ENCODE measurements at places on chromosomes 6 and 20.

DNA sequence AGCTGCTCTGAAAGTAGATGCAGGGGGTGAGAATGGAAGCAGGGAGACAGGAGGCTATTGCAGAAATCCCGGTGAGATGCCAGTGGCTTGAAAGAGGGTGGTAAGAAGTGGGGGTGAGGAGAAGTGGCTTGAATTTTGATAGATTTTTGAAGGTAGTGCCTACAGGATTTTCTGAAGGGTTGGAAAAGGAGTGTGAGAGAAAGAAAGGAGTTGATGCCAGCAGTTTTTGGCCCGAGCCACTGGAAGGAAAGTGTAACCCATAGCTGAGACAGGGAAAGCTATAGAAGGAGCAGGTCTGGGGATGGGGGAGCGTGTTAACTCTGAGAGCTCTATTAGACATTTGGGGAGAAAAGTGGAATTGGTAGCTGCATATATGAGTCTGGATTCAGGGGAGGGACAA is 9.7 kb downstream of the ARMC12 start:
- no peak for DNase-seq

GRCh38 chr6:82963191-82963925 is 102.3 kb downstream of the UBE3D start:
- no peak for DNase-seq

DNA sequence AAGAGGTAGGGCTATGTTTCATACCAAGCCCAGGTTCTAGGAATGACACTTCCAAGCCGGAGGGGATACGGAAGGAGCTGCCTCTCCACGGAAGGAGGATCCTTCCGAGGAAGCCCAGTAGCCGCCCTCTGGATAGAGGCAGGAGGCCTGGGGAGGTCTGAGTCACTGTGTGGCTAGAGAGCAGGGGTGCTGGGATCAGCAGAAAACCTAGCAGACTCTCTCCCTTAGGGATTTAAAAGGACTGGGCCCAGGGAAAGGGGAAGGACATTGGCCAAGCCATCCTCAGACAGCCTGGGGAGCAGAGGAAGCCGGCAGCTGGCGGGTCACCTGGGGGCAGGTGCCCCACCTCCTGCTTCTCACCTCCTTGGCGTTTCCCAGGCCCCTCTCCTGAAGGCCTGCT is 36.6 kb upstream of the NFATC2 start:
- DNase-seq = no peak

DNA sequence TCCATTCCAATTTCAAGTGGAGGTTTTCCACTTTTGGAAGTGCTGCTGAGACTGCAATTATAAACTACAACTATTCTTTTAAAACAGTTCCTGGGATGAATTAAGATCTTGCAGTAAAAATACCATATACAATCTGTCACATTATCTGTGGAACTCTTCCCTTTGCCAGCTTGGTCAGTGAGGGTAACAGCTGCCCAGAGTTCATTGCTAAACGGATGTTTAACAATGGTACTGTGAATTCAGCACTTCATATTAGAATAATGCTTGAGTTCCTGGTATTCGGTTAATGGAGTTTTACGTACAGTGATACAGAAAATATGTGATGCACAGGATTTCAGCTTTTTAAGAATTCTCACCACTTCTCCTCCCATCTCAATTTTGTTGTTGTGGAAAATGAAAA is 51.5 kb downstream of the KCNS1 start:
- DNase-seq = no peak

- DNase-seq = no peak
These were observed 60.1 kb upstream of the KHDRBS2 start for GRCh38 chr6:62345962-62346689.
